Fibroblast of gingiva (primary cell): ENCODE measurements at places on chromosomes 1 and 21.

DNA sequence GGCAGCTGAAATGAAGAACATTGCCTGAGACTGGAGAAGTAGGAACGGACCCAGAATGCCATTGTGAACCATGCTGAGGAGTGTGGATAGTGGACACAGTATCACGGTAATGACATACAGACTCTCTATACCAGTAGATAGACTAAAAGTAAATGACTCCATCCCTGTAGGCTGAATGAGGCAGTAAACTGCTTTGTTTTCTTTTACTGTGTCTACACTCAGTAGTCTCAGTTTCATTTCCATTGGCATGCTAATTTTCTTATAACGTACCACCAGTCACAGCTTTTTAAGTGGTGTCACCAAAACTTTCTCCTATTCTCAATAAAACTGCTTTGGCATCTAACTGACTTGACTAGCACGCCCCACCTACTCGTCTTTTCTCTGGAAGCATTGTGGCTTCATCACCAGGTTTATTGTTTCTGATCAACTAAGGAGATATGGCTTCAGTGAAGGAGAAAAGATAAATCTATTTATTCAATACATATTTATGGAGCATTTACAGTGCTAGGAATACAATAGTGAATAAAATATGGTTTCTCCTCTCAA lies 8.4 kb upstream of the ZNF697 start:
- DNase-seq, result no peak

DNA sequence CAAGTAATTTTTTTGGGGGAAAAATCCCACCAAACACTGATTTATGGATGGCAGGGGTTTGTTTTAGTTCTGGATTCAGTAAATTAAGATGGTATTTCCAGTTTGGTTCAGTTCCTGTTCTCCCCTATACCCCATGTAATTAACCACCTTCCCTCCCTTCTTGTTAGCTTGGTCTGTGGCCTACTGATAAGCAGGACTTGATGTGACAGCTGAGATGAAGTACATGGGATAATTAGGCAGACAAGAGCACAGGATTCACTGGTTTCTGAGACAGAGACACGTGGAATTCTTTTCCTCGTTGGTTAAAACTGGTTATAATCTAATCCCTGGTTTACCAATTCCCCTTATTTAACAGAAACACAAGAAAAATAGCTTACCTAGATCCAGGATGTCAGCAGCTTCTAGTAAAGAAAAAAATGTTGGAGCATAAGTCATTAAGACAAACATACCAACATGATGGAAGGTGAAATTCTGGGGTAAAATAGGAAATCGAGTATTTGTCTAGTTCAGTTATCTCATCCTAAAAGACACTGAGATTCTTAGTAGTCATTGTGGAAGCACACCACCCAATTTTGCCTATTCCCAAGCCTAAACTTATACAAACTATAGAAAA lies 81.5 kb downstream of the SCMH1 start:
- DNase-seq, result no peak

DNA sequence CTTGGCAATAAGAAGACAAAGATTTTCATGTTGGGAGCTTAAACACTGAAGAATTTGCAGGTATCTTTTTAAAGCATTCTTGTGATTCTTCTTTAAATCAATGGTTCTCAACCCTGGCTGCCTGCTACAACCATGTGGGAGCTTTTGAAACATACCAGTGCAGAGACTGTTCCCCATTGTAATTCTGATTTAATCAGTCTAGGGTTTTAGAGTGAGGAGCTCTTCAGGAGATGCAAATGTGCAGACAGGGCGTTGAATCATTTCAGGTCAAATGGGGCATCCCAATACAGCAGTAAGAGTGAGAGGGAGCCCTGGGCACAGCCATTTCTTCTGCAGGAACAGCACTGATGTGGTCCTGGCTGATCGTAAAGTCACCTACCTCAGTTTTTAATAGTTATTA lies 24.3 kb downstream of the KCNJ6 start:
- no peak for DNase-seq

GRCh38 chr1:62716397-62716796 lies 28.2 kb upstream of the DOCK7 start:
- DNase-seq, result peak; percentile 10

DNA sequence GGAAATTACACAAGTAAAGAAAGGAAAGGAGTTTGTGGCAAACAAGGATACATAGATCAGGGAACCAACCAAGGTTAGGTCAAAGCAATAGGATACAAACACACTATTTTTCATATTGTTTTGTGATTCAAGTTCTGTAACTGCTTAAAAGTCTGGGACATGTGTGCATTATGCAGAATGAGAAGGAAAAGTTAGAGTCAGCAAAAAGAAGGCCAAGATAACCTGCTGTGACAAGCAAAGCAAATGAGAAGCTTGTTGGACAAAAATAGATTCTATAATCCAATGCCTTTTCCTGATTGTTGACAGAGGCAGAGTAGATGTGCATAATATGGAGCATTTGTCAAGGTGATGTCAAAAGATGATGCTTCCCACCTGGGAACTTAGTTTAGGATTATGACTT lies 556.0 kb upstream of the CXADR start:
- DNase-seq, result no peak

GRCh38 chr1:29120947-29121485 lies 2.7 kb downstream of the TMEM200B start:
- DNase-seq, result peak; percentile 43

GRCh38 chr1:42735477-42736105 lies 4.4 kb downstream of the CLDN19 start:
- no peak for DNase-seq

- DNase-seq, result peak; percentile 54
Measured at GRCh38 chr1:211625040-211625439, 46.1 kb upstream of the SLC30A1 start.

GRCh38 chr1:18110968-18111367 lies 3.4 kb downstream of the IGSF21 start:
- DNase-seq, result no peak

GRCh38 chr1:201675143-201675542 lies 136.2 kb downstream of the NAV1 start:
- DNase-seq, result no peak

GRCh38 chr21:42130441-42130840 lies 59.3 kb downstream of the UMODL1 start:
- DNase-seq, result no peak

DNA sequence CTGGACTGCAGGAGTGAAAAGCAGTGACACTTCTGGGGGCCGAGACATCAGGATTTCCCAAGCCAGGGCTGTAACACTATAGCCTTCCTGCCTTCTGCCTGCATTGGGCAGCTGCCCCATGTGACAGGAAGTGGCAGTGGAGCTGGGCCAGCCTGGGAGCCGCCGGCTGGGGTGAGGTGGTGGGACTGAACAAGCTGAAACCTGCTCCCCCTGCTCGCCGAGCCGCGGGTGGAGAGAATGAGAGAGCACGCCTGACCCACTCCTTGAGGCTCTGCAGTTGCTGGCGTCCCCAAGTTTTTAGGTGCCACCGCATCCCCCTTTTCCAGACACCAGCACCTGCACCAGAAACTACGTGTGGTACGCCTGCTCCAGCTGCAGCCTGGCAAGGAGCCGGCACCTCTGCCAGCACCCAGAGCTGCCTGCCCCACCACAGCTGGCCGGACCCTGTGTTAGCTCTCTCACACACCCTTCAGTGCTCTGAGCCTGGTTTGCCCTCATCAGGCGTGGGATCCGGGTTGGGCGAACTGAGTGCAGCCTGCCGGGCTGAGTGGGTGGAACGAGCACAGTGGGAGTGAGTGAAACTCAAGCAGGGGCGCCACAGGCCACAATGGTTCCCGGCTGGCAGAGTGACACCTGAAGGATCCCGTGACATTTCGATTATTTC lies 119.4 kb downstream of the AKT3 start:
- DNase-seq, result no peak

DNA sequence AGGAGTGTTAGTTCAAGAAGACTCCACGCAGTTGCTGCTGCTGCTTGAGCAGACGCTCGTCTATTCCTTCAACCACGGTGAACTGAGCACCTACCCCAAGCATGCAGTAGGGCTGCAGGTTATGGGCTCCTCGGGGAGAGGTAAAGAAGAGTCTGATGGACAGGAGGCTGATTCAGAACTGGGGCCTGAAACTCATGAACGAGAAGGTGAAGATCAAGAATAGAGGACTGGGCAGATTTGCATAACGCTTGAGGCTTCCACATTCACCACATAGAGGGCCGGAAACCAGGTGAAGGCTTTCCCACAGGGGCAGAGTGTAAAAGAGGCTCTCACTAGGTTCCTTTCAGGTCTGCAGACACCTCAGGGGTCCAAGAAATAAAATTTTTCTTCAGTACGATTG lies 9.1 kb downstream of the ABCA4 start:
- DNase-seq, result no peak

GRCh38 chr21:36297406-36297937 lies 22.5 kb upstream of the MORC3 start:
- DNase-seq, result no peak

DNA sequence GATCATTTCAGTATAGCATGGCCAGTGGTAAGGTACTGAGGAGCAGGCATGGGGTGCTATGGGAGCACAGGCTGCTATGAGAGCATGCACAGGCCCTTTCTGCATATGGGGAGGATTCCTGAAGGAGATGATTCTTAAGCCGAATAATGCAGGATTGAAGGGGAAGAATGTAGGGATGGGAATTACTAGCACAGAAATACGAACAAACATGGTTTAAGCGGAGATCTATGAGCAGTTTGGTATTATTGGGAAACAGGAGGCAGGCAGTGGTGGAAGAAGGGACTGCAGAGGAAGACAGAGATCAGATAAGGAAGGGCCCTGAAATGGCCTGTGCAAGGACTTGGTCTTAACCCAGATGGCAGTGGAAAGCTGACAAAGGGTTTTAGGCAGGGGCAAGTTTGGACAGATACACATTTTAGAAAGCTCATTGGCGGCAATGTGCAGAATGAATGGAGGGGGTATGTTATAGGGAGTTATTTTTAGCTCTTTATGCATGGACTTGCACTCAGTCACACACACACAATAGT lies 1.7 kb downstream of the OSCP1 start:
- no peak for DNase-seq

DNA sequence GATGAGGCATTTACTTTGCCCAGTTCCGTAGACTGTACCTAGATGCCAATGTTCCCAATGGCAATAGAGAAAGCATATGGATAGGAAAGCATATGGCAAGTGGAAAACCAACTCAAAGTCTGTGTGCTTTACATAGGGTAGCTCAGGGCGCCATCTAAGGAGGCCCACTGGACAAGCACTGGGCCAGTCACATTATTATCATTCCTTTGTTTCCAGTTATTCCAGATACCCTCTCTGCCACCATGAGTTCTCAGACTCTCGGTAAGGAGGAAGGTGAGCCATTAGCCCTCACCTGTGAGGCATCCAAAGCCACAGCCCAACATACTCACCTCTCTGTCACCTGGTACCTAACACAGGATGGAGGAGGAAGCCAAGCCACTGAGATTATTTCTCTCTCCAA lies 9.8 kb downstream of the CD101 start:
- DNase-seq, result no peak

GRCh38 chr1:15336866-15337265 lies 72.8 kb upstream of the EFHD2 start:
- no peak for DNase-seq

GRCh38 chr1:111955755-111956154 lies 33.7 kb downstream of the KCND3 start:
- DNase-seq, result no peak

- DNase-seq, result no peak
Measured at GRCh38 chr1:228740543-228741317, 5.5 kb downstream of the RHOU start.

GRCh38 chr1:109892561-109893368 lies 17.9 kb upstream of the CSF1 start:
- DNase-seq, result no peak

- peak; percentile 65 for DNase-seq
Measured at GRCh38 chr1:56798053-56798471, 21.1 kb downstream of the FYB2 start.

DNA sequence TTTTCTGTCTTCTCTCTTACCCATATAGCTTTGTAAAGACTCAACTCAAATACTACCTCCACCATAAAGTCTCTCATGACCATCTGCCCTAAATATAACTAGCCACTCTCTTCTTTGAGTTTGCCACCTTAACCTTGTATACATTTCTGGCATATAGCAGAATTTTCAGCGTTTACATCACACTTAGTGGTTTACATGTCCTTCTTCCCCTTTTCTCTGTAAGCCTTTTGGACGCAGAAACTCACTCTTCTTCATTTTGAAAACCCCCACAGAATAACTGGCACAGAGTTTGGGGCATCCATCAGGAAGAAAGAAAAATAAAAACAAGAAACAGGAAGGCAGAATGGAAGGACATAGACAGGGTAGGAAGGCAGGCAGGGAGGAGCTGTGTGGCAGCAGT lies 131.8 kb upstream of the DUSP10 start:
- no peak for DNase-seq

DNA sequence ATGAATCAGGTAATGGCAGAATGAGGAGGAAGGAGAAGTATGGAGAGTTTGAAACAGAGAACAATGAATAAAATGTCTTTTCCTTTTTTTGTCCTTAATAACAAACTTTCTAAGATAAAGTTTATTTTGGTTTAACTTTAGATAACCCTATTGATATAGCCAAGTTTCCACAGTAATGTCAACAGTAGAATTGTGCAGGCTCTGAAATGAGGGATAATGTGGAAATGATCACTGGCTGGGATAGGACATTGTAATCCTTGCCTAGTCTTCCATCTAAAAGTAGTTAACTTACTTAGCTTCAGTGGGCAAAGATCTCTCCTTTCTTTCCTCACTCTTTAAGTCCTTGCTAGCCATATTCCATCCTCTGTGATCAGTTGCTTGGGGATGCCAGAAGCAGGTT lies 52.8 kb downstream of the NTMT2 start:
- DNase-seq, result no peak

DNA sequence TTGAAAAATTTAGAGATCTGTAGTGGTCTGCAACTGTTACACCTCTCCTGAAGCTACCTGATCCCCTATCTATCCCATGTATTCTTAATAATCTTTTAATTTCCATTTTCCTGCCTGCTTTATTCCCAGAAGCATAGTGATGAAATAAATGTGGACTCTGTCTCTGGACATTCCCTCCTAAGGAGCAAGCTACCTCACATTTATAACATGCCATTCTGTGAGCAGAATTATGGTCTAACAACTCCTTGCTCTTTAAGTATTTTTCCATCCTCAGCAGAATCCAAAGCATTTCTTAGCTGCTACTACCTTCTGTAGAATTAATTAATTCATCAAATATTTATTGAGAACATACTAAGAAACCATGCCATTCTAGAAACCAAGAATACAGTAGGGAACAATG lies 15.1 kb downstream of the CRP start:
- no peak for DNase-seq

GRCh38 chr1:220353229-220354012 lies 81.2 kb upstream of the RAB3GAP2 start:
- no peak for DNase-seq

DNA sequence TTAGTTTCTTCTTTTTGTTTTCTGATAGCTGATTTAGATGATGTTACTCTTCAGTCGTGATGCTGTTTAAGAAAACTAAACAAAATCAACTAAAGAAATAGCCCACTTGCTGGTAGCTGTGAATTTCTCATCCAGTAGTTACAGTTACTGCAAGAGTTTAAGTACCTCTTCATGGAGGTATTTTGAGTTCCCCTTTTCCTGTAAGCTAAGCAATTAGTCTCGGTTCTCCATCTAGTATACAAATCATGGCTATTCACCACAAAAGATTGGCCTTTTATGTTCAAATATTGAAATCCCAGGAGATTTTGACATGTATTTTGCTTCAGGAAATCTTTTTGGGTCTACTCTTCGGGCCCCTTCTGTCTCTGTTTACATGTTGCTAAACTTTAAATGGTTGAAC lies 31.1 kb downstream of the HUNK start:
- DNase-seq, result no peak
